ENCODE measurements at places on chromosomes 4 and X. TPM values are rescaled to one million over a fixed set of nuclear protein-coding genes. Genes with fewer than 3 reads are reported as not detected.

DNA sequence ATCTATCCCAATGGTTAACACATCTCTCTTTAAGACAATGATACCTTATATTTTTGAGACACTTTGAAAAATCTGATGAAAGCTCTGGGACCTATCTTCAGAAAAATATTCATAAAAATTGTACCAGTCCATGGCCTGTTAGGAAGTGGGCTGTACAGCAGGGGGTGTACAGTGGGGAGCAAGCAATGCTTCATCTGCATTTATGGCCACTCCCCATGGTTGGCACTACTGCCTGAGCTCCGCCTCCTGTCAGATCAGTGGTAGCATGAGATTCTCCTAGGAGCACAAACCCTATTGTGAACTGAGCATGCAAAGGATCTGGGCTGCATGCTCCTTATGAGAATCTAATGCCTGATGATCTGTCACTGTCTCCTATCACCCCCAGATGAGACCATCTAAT is 42.6 kb downstream of the C4orf51 start:
- DNase-seq: no peak

DNA sequence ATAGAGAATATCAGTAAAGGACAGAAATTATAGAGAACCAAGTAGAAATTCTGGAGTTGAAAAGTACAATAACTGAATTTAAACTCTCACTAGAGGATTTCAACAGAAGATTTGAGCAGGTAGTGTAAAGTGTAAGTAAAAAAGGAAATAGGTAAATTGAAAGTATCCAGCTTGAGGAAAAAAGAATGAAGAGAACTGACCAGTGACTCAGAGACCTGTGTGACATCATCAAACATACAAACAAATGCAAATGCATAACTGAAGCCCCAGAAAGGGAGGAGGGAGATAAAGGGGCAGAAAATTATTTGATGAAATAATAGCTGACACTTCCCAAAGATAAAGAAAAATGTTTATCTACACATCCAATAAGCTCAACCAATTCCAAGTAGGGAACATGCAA is 8.3 kb upstream of the SPON2 start:
- no peak for DNase-seq

GRCh38 chr4:13196721-13197120 is 287.4 kb downstream of the RAB28 start:
- no peak for DNase-seq

DNA sequence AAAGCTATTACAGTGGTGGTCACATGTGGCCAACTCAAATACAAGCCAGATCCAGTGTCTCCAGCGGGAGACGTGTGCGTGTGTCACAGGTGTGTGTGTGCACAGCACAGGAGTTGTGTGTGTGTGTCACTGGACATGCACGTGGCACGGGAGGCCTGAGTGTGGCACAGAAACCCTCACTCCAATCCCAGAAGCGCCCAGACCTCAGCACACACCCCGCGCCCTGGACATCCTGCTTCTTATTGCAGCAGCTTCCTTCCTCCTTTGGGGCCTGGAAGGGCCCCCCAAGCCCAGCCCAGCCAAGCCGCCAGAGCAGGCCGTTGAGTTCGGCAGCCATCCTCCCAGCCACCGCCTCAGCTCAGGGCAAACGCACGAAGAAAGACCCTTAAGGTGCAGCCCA is 37.9 kb downstream of the ACOX3 start:
- no peak for DNase-seq

- DNase-seq: no peak
These were observed 61.0 kb upstream of the FTHL17 start for GRCh38 chrX:31132821-31133241.

GRCh38 chr4:78481180-78481579 is 70.4 kb upstream of the ANXA3 start:
- no peak for DNase-seq

Gene GAGE12J
- not detected for total RNA-seq

Gene ABCB7
- 27.7 TPM for total RNA-seq

Gene MGARP
- total RNA-seq: not detected

Gene UGT2A2
- not detected for total RNA-seq

- DNase-seq: no peak
These were observed 195.8 kb downstream of the PDGFC start for GRCh38 chr4:156775813-156776212.

Gene SERTM2
- total RNA-seq: 0.18 TPM

- no peak for DNase-seq
These were observed 349.5 kb upstream of the CPXCR1 start for GRCh38 chrX:88397551-88397950.

Data from Peyer's patch (tissue), 4 donors.